ENCODE measurements at places on chromosomes 6 and 20.

DNA sequence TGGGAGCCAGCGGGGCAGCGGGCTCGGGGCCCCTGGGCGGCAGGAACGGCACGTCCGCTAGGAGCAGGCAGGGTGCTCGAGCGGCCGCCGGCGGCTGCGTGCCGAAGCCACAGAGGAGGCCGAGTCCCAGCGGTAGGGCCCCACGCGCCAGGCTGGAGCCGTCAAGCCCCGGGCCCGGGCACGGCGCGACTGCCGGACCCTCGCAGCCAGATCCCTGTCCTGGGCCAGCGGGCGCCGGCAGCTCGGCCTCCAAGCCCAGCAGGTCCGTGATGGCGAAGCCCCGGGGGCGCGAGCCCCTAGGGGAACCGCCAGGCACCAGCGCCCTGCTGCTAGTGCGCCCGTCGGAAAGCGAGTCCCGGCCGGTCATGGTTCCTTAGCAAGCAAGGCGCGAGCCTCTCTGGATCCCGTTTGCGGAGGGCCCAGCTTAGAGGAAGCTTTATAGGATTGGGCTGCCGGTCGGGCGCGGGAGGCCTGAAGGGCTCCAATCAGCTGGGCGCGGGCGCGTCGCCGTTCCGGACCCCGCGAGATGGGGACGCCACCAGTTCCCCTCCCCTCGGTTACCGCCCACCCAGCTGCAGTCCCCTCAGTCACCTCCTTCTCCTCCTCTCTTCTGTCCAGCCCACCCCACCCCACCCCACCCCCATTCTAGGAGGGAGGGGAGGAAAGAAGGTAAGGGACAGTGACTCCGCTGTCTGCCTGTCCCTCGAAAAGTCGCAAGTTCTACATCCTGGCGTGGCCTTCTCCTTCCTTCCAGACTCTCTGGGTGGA lies at the start of gene VSX1:
TSS of gene VSX1 (minus strand) at position 412 of the 768 bp plus-strand sequence. CDS start at position 367, 45 bp downstream.
- no peak for DNase-seq

DNA sequence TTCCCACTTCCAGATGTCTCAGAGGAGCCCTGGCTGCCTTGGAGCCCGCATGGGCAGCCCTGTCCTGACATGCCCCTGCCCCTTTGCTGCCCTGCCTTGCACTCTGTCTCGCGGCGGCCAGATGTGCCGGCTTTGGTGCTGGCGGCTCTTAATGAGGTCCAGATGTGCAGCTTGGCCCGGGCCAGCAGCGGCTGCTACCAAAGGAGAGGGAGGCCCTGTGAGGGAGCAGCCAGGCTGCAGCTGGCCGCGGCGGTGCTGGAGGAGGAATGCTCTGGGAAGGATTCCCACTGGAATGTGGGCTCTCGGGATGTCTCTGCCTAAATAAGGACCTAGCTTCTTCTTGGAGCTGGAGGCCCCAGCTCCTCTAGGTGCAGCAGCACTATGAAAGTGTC lies 72.4 kb downstream of the FGD2 start:
- DNase-seq: no peak

DNA sequence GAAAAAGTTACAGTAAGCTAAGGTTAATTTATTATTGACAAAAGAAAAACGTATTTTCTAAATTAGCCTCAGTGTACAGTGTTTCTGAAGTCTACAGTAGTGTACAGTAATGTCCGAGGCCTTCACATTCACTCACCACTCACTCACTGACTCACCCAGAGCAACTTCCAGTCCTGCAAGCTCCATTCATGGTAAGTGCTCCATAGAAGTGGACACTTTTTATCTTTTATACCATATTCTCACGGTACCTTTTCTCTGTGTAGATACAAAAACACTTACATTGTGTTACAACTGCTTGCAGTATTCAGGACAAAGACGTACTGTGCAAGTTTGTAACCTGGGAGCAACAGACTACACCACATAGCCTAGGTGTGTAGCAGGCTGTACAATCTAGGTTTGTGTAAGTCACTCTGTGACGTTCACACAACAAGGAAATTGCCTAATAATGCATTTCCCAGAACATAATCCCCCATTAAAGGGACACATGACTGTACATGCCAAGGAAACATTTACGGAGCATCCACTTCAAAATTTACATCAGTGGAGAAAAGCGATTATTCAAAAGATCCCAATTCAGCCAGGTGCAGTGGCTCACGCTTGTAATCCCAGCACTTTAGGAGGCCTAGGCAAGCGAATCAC lies 133.4 kb downstream of the BANF2 start:
- DNase-seq: no peak

DNA sequence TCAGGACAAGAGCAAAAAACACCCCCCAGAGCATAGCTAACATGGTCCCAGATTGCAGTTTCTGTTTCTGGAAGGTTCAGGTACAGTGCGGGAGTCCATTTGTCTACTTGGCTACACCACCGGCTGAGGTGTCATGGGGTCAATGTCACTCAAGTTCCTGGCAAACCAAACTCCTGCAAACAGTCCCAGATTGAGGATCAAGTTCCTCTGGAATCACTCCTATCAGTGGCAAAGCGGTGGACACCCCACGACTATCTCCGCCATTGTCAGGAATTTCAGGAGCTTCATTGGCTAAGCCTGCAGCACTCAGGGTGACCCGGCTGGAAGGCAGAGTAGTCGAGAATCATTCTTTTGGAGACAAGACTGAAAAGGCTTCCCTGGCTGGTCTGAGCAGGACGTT lies 41.8 kb downstream of the SLC22A1 start:
- DNase-seq: no peak

DNA sequence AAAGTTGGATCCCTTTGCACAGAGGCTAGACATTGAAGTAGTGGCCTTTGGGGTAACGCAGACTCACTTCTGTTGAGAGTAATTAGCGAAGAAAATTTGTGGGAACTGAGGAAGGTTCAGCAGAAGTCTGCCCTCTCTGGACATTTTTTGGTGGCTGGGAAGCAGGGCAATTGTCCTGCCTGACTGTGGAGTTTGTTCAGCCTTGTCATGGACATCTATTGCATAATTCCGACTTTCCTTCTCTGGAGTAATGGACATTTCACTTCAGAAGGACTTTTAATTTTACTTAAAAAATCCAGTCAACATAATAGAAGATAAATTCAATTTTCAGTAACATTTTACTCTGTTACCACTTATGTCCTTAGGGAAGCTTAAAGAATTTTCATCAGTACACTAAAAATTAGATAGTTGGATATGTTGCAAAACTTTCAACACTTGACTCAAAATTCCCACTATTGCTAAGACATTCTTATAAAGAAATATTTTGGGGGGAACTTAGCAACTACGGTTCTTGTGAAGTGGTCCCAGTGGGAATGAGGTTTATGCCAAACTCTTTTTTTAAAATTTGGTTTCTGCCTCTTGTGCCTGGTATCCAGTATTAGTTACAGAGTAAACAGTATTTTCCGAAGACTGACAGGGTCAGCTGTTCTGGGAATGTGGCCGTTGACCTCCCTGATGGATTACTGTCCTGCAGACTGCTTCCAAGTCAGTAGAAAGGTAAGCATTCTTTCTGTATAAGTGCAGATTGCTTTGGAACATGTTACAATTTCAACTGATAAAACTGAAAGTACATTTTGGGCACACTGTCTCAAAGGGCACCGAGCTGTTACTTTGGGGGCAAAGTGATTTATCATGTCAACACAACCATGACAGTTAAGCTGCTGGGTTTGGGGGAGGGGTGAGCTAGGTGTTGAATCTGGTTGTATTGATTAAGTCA lies 100.6 kb upstream of the MLIP start:
- no peak for DNase-seq

- no peak for DNase-seq
These were observed 56.9 kb downstream of the FAM217A start for GRCh38 chr6:4021854-4022695.

- no peak for DNase-seq
These were observed 61.5 kb downstream of the LYRM4 start for GRCh38 chr6:5199283-5199682.

DNA sequence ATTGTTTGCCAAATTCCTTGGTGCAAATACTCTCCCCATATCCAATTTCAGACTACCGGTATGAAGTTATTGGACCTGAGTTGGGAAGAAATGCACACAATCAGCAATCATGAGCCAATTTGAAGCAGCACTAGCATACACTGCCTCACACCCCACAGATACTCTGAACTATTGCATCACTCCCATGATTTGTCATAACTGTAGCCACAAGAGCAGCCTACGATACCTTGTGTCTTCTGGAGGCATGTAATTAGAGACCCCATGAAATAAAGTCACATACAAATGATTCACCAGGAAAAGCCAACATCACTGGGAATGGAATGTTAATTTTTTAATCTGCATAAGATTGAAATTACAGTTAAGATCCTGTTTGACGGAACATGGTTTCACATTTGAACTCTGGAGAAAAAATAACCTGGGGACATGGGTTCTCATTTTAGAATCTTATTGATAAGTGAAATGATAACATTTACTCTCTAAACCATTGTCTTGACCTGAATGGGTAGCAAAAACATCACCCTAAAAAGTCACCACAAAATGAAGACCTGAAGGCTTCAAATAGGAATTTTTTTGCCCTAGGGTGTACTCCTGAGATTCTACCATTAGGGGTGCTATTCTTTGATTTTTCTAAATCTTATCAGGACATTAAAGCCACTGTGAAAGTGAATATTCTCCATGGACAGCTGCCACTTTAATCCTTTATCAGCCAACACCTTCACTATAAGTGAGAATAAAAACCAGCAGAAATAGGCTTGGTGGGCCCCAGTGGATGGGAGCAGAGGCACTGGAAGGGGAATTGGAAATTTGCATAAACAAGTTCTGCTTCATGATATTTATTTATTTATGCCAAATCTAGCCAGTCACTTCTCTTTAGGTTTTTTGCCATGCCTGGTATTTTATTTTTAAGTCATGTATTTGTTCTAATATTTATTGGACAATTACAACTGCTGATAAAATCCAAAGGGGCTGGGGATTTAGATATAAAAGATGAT lies 34.5 kb upstream of the HBS1L start:
- no peak for DNase-seq

GRCh38 chr20:2806351-2806701 lies 5.9 kb upstream of the CPXM1 start:
- DNase-seq: no peak

- no peak for DNase-seq
These were observed 44.7 kb upstream of the PCMTD2 start for GRCh38 chr20:64210656-64211369.

- DNase-seq: no peak
These were observed 66.2 kb downstream of the GNAS-AS1 start for GRCh38 chr20:58784321-58785074.

GRCh38 chr6:138101946-138102731 lies 5.1 kb downstream of the PERP start:
- DNase-seq: no peak

- no peak for DNase-seq
These were observed 37.0 kb upstream of the MCUR1 start for GRCh38 chr6:13851330-13851729.

GRCh38 chr20:46757754-46758678 lies 48.6 kb downstream of the SLC2A10 start:
- peak; percentile 9 for DNase-seq

- DNase-seq: no peak
These were observed 40.6 kb downstream of the LBP start for GRCh38 chr20:38386851-38387250.

DNA sequence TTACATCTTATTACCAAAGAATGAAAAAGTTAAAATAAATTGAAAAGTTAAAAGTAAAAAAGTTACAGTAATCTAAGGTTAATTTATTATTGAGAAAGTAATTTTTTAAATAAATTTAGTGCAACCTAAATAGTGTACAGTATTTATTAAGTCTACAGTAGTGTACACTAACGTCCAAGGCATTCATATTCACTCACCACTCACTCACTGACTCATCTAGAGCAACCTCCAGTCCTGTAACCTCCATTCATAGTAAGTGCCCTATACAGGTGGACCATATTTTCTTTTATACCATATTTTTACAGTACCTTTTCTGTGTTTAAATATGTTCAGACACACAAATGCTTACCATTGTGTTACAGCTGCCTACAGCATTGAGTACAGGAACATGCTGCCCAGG lies 624.7 kb upstream of the NOX3 start:
- DNase-seq: no peak

DNA sequence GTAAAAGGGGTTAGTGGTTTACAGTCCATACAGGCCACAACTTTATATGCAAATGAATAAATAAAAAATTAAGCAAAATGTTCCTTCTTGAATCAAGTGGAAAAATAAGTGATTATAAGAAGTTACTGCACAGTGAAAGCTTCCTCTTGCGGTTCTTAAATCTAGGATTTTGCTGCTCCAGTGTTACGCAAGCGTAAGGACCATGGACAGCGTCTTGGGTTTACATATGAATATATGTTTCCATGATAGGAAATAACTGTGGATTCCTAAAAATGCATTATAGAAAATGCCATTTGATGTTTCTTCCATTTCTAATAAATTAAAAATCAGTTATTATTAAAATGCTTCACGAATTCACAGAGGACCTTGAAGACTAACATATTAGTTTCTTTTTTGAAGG lies 176.6 kb upstream of the POU3F2 start:
- no peak for DNase-seq

DNA sequence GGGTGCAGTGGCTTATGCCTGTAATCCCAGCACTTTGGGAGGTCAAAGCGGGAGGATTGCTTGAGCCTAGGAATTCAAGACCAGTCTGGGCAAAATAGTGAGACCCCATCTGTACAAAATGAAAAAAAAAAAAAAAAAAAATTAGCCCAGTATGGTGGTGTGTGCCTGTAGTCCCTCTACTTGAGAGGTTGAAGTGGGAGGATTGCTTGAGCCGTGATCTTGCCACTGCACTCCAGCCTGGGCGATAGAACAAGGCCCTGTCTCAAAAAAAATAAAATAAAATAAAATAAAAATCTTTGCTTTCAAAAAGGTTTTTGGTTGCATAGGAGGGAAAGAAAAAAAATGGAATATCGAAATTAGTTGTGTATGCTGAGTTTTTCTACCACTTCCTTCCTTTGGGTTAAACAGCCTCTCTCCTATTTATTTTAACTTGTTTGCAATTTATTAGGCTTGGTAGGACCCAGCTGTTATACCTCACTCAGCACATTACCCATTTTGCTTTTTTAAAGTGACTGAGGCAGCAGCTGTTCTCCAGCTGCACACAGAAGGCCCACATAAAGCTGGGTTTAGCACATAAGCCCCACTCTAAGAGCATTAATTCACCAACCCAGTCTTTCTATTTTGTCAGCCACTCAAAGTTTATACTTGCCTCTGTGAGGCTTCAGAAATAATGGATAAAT lies 152.3 kb downstream of the ZFAND3 start:
- no peak for DNase-seq

DNA sequence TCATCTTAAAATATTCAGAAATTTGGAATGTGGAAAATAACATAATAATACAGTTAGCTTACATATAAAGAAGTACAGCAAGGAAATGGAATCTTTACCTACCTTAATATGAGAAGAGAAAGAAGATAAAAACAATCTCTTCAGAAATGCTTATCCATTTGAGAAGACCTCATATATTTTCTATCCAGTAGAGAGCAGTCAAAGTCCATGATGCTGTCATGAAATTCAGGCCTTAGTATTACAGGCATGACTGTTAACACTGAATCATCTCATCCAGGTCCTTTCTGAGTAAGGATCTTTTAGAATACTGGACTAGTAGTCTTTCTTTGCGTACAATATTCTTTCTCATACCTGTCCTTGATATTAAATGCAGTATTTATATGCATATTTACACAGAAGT lies 713.4 kb downstream of the CD109 start:
- DNase-seq: no peak

- DNase-seq: no peak
These were observed 90.8 kb downstream of the ZNF217 start for GRCh38 chr20:53502820-53503219.

- DNase-seq: no peak
These were observed 868 bp downstream of the MC3R start for GRCh38 chr20:56249244-56249955.

Data from stimulated activated CD8-positive, alpha-beta memory T cell treated with anti-CD3 and anti-CD28 coated beads, Interleukin-15, amount 100 ng/mL, for 4 hours (primary cell).